NCI-H1092 (cell line): ENCODE measurements at places on chromosomes 11 and 22.
A peak's percentile ranks its signal among the peaks of the same experiment; 100 is the strongest.

DNA sequence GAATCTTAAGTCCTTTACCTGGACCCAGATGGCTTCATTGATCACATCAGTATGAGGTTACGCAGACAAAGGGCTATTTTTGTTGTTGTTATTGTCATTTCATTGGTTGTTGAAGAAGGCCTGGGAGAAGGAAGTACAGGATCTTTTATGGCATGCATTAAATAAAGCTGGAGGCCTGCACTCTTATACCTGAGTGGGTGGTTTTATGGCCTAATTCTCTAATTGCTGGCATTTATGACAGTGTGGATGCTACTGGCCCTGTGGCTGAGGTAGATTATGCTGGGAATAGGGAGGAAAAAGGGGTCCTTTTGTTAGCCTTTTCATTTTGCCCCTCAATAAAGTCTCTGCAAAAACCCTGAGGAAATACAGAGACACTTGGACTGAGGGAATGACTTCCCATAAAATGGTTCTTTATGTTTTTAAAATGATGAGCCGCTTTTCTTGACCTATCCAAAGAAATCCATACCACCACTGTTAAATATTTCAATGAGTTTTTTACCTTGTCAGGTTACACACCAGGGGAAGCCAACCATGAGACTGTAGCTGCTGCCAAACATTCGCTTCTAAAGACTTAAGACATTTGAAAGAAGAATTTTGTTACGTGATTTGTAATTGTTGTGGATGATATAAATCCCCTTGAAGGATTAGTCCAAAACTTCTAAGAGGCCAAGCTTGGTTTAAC is 6.8 kb downstream of the KMT2A start:
- no peak for DNase-seq

GRCh38 chr11:67261640-67261945 is 4.7 kb upstream of the GRK2 start:
- no peak for DNase-seq

DNA sequence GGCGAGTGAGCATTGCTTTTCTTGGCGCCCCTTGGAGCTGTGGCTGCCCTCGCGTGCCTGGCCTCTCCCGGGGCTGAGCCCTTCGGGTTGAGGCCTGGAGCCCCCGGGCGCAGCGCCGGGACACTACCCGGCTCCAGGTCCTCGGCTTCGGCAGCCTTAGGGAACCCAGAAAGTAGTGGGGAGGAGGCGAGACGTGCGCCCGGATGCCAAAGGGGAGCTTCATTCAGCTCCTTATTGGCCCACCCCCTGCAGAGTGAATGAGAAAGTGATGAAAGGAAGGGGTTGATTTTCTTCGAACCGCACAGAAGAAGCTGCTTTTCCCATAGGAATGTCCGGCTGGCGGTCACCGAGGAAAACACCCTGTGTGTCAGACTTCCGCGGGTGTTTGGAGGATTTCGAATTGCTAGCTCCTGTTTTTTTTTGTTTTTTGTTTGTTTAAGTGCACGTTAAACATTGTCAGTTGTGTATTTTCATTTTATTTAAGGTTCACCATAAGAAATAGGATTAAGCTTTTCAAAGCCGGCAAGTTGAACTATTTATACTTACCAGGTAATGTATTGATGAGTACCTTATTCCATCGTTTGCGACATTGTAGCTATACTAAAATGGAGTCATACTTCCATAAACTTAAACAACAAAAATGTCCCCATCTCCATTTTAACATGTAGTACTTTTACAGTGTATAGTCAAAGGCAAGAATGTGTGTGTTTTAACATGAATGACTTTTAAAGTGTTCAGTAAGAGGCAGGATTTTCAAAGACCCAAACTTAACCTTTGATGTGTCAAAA is 841 bp upstream of the EIF4G2 start:
- DNase-seq, result no peak

- no peak for DNase-seq
These were observed 42.1 kb downstream of the RASSF10 start for GRCh38 chr11:13051257-13051656.

- DNase-seq, result no peak
These were observed 728 bp downstream of the TBC1D22A start for GRCh38 chr22:46763051-46763705.

GRCh38 chr22:32385681-32386080 is 26.4 kb downstream of the RTCB start:
- no peak for DNase-seq

- no peak for DNase-seq
These were observed 14.7 kb upstream of the ASRGL1 start for GRCh38 chr11:62322524-62322923.

GRCh38 chr11:2559527-2560311 is 114.9 kb downstream of the KCNQ1 start:
- DNase-seq, result no peak

DNA sequence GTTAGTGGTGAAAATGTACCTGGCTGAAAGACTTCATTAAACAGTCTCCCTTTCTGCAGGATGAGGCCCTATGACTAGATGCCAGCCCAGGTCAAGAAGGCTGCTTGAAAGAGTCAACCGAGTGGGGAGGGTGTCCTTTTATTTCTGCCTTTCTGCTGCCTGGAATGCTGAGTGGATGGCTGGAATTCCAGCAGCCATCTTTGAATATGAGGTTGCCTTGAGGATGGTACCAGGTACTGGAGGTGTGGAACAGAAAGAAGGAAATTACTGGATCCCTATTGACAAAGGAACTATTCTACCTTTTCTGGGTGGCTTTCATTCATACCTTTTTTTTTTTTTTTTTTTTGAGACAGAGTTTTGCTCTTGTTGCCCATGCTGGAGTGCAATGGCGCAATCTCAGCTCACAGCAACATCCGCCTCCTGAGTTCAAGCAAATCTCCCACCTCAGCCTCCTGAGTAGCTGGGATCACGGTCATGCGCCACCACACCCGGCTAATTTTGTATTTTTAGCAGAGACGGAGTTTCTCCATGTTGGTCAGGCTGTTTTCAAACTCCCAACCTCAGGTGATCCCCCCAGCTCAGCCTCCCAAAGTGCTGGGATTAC is 107.3 kb downstream of the RPS6KA4 start:
- DNase-seq, result no peak

DNA sequence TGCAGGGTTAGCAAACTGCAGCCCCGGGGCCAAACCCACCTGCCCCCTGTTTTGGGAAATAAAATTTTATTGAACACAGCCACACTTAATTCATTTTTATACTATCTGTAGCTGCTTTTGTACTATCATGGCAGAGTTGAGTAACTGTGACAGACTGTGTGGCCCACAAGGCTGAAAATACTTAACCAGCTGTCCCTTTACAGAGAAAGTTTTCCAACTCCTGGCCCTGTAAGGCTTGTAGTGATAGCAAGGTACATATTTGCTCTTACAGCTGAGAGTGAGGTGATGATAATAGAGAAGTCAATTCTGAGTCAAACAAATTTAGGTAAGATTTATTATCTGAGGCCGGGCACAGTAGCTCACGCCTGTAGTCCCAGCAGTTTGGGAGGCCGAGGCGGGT is 87.4 kb upstream of the SLC6A5 start:
- no peak for DNase-seq

GRCh38 chr22:26894362-26894761 is 237.0 kb downstream of the MIAT start:
- DNase-seq, result no peak

DNA sequence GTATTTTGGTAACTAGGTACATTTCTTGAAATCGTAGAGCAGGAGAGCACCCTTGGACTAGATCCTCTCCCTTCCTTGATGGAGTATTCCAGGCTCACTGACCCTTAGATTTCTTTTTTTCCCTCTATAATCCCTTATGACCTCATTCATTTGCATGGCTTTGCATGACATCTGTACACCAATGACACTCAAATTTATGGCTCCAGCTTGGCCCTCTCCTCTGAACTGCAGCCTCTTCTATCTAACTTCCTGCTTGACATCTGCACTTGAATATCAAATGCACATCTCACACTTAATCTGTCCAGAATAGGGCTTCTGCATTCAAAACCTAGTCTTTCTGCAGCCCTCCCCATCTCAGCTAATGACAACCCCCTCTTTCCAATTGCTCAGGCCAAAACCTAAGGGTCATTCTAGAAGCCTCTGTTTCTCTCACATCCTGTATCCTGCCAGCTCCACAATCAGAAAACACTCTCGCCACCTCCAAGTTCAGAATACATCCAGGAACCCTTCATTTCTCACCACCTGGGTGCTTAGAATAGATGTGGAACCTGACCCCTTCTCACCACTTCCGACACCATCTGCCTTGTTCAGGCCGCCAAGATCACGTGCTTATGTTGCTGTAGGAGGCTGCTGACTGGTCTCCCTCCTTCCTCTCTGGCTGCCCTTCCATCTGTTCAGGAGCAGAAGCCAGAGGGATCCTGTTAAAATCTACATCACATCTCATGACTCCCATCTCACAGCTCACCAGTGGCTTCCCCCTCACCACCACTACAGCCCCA is 138.9 kb upstream of the MTNR1B start:
- DNase-seq, result peak; percentile 72

GRCh38 chr11:61140416-61140815 is 20.8 kb downstream of the VPS37C start:
- DNase-seq, result no peak

DNA sequence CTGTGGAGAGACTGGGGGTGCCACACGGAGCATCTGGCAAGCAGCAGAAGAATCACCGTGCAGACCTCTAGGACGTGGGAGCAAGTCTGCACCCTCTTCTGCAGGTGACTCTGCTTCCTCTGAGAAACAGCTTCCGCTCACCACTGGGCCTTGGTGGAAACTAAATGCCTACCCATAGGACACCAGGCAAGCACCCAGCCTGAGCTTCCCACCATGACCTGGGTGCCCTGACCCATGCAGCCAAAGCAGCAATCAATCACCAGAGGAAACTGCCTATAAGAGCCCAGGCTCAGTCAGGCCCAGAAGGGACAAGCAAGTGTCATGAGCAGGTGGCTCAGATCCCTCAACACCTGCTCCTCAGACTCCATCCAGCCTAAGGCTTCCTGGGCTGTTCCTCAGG is 63.4 kb downstream of the IGLL5 start:
- no peak for DNase-seq

GRCh38 chr11:59145534-59145933 is 2.9 kb downstream of the FAM111A start:
- DNase-seq, result no peak

DNA sequence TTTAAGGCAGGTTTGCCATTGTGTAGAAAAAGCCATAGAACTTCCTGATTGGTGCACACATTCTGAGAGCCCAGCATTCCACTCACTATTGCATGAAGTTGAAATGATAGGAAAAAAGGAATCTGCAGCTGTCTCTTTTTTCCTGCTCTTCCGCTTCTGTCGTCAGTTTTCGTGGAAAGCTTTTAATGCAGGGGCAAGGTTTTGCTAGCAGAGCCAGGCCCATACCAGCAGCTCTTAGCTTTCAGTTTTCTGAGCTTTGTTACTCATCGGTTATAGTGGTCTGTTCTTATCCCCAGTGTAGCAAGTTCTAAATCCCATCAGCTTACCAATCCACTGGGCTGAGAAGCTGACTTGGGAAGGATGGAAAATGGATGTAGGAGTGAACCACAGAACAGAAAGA is 162.9 kb upstream of the TTC12 start:
- no peak for DNase-seq

GRCh38 chr11:93072229-93072914 is 102.9 kb downstream of the MTNR1B start:
- DNase-seq, result no peak

DNA sequence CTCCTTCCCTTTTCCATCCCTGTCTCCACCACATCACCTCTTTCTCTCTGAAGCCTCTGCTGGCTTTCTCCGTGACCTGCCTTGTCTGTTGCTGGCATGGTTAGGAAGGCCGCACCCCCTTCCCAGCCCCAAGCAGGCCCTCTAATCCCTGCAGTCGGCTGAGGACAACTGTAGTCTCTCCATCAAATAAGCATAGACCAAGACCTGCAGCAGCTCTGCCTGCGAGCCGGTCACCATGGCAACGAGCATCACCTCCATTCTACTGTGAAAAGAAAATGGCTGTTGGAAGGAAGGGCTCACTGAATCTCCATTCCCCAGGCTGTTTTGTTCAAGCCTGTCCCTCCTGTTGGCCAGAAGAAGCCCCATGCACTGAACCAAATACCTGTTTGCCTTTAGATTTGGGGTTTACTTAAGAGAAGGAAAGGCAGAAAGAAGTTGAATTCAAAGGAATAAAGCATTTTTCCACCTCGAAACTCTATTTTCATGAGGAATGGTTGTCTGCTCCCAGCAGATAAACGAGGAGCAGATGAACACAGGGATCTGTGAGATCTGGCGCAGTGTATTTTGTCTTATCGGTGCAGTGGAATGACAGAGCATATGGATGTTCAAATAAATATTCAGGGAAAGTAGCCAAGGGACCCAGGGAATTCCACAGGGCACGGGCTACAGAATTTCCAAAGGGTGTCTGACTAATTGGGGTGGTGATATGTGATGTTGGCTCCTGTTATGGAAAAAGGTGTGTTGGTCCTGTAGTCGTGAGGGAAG is 113.1 kb upstream of the TTC12 start:
- DNase-seq, result no peak

DNA sequence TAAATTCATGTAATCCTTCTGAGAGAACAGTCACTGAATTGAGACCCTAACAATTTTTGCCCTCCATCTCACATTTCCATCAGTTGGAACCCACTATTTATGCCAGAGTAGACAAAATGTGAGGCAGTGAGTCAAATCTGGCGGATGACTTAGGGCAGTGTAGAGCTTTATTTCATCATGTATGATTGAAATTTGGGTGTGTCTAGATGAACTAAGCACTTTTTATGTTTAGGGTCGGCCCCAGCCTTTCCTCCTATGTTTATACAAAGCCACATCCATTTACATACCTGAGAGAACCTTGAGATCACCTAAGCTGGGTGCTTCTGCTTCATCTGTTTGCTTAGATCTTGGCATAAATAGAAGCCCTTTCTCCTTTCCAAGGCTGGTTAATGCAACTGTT is 15.0 kb upstream of the MUC15 start:
- no peak for DNase-seq

DNA sequence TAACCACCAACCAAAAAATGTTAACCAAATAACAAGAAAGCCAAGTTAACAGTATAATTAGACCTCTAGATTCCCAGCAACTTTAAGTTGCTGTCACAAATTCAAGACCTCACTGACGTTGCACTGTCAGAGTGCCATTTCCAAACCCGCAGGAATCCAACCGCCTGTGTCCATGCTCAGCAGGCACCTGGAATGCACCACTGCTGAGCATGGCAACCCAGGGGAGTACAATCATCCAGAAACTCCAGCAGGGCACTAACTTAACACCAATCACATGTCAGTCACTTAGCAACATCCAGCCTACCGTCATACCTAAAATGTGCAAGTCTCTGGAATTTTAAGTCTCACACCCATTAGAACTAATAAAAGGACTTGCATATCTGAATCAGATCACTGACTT is 48.8 kb downstream of the SMCO4 start:
- DNase-seq, result no peak

DNA sequence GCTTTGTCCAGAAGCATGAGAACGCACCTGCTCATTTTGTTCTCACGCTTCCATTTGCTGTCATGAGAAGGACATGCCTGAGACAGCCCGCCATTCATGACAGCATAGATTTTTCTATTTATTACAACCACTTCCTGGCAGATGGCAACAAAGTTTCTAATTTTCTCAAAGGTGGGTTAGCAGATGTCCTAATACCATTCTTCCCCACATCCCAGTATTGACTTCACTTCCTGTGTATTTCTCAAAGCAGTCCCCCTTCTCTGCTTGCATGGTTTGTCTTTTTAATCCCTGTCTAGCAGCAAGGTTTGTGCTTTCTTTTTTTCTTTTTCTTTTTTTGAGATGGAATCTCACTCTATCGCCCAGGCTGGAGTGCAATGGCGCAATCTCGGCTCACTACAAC is 94.3 kb downstream of the ISX start:
- no peak for DNase-seq
